Stimulated activated CD4-positive, alpha-beta T cell treated with anti-CD3 and anti-CD28 coated beads, Interleukin-2, amount 100 ng/mL, for 4 hours (primary cell): ENCODE measurements at places on chromosomes 12 and 14.

DNA sequence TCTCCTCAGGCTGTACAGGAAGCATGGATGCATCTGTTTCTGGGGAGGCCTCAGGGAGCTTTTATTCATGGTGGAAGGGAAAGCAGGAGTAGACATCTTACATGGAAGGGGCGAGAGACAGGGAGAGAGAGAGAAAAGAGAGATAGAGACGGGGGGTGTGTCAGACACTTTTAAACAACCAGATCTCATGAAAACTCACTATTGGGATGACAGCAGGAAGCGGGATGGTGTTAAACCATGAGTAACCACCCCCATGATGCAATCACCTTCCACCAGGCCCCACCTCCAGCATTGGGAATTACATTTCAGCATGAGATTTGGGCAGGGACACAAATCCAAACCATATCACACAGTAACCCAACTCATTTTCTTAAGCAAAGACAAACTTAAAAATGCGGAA lies 110.0 kb upstream of the EEA1 start:
- DNase-seq: no peak

GRCh38 chr12:52795694-52796428 lies at the start of gene KRT3:
Gene KRT3, minus strand, starts transcription at chr12:52796117. Its CDS starts 75 bp downstream, at chr12:52796042.
- DNase-seq: no peak

DNA sequence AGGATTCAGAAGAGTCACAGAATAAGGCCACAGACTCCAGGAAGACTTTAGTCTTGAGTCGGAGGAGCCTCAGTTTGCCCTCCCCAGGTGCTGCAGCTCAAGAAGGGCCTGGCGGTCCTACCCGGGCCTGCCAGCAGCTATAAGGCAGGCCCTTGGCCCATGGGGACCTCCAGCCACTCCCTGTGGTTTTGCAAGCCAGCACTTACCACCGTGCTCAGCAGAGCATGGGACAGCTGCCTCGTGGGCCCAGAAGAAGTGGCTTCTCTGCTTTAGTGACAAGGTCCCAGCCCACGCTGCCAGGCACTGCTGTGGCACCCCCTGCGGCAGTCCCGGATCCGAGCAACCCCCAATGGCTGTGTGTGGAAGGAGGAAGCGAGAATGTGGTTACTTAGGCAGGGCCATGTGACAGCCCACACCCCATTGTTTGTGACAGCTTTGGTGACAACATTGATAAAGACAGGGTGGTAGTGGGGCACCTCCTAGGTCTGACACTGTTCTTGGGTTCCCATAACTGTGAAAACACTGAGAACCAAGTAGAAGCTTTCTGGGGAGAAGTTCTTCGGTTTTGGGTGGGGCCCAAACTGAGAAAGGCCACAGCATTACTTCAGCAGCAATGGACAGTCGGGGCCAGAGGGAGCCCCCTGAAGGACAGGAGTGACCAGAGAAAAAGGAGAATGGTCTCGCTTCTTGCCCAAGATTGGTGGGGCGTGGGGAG lies at the start of gene SELPLG:
SELPLG (minus strand) TSS at position 361 of the 715 bp plus-strand sequence. CDS start 9,587 bp downstream, outside the sequence.
- peak; percentile 78 for DNase-seq

GRCh38 chr14:61561657-61562276 lies 133.5 kb upstream of the HIF1A start:
- DNase-seq: no peak

DNA sequence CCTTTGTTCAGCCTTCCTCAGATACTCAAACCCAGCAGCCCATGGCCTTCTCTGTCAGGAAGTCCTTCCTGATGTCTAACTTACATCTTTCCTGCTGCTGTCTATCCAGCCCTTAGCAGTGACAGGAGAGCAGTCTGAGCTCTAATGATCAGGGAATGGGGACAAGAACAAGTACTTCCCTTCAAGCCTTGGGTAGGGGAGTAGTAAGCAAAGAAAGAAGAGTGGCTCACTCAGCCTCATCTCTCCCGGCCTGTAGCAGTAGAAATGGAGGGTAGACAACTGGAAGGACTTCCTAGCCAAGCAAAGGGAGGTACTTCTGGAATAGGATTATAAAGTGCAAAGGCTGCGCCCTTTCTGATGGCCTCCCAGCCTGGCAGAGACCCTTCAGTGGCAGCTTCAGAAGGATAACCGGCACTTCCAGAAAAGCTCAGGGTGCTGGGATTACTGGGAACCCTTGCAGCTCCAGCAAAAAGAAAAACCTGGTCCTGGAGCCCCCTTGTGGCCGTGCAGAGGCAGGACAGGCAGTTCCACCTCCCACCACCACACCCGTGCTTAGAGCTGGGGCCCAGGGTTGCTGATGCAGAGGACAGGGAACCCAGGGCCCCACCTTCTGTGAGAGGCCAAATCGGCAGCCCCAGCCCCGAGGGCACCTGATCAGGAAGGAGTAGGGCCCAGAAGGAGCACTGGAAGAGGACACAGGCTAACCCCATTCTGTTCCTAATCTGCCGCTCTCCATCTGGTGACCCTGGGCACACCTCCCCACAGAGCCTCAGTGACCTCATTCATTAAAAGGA lies 12.4 kb upstream of the SMUG1 start:
- DNase-seq: peak; percentile 37

DNA sequence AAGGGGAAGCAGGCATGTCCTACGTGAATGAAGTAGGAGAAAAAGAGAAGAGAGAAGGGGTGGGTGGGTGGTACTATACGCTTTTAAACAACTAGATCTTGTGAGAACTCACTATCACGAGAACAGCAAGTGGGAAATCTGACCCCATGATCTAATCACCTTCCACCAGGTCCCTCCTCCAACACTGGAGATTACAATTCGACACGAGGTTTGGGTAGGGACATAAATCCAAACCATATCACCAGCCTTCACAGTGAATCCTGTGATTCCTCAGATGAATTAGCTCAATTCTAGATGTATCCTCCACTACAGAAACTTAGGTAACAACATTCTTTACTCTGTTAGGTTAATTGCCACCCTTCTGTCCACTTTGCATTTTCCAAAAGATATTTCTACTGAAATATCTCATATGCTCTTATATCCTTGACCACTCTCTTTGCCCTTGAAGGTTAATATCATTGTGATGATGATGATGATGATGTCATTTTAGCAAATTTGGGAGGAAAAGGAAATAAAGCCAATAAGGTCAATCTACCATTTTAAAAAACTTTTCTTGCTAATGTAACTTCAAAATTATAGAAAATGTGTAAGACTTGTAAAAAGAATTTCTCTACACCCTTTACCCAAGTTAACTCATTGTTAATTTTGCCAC lies 23.2 kb upstream of the CCNT1 start:
- DNase-seq: no peak

DNA sequence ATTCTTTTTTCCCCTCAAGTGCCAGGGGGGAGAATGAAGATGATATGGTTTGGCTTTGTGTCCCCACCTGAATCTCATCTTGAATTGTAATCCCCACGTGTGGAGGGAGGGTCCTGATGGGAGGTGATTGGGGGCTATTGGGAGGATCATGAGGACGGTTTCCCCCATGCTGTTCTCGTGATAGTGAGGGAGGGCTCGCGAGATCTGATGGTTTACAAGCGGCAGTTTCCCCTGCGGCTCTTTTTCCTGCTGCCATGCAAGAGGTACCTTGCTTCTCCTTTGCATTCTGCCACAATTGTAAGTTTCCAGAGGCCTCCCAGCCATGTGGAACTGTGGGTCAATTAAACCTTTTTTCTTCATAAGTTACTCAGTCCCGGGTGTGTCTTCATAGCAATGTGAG lies 173.7 kb downstream of the CAND1 start:
- no peak for DNase-seq

- DNase-seq: no peak
Observed at GRCh38 chr12:50894241-50894640, 51.5 kb downstream of the TMPRSS12 start.

DNA sequence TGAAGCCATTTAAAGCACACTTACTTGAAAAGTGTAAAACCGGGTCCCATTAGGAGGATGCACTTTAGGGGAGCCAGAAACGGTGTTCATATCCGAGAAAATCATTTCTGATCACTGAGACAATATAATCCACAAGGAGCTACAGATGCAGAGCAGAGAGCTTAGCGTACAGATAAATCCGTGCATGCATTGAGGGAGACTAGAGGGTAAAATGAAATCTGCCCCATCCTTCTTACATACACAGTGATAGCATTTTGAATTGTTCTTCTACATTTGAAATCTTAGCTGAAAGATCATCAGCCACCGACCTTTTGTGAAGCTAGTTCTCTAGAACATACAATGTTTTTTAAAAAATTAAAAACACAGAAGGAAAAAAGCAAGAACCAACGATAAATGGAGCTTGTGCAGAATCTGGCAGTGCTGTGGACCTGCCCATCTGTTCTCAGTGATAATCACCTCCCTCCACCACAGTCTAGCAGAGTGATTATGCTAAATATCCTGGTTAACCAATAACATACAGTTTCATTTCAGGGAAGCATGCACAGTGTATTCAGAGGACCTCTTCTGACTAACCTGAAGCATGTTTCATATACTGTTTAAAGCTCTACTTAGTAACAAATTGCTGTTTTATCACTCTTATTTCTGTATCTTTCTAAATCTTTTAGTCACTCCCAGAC lies 161.1 kb downstream of the PPFIA2 start:
- no peak for DNase-seq

- DNase-seq: no peak
Observed at GRCh38 chr12:117032593-117033381, 66.4 kb downstream of the TESC start.

- no peak for DNase-seq
Observed at GRCh38 chr12:48988030-48988649, 10.0 kb downstream of the WNT1 start.

DNA sequence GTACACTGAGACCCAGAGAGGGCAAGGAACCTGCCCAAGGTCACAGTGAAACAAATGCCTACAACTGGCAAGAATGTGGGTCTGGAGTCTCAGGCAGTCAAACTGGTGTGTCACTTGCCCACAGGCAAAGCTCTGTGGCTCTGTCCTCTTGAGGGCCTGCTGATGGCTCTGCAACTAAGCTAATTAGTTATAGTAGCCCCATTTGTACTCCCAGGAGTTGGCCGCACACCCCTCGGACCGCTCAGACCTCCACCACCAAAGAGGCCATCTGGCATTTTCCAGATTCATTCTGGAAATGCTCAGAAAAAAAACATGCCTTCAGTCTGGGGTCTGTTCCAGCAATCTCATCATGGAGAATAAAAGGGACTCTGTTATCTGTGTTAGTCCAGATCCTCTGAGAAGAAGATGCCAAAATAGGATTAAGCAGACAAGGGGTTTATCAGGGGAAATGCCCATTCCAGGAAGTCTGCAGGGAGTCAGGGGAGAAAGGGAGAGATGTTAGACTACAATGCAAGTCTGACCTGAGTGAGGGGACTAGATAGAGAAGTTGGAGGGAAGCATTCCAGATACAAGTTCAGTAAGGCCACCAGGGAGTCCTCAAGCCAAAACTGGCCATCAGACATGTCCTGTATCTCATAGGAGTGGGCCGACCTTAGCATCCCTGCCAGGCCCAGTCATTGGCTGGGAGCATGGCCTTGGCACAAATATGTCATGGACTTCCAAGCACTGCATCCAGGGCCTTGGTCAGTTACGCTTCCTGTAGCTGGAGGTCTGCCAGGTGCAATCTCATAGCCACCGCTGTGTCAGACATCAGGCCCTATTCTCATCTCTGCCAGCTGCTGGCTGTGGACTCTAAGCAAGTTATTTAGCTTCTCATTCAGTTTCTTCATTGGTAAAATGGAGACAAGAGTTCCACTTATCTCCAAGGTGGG lies 15.4 kb upstream of the OAS1 start:
- DNase-seq: no peak

DNA sequence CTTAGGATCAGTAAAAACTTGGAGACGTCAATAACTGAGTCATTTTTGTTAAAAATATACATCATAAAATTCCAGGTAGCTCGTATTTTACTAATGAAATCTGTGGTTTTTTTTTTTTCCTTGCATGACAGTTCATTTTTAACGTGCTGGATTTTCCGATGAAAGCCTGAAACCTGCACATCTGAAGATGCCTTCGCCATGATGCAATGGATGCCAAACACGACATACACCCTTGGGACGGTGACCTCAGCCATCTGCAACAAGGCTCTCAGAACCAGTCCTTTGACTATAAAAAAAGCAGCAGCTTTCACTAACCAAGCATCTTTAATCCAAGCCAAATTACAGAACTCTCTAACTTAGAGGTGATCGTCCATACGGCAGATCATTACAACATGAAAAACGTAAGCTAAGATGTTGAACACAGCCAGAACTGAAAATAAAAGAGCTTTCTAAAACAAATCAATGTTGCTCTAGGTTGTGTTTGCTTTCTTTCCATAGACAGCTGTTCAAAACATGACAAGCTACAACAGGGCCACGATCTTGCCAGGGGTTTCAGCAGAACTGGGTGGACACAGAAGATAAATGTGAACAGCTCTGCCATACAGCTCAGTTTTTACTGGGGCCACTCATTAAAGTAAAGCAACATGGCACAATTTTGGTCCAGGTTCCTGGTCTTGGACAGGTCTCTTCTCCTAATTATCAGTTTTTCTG lies 7.8 kb downstream of the NIN start:
- no peak for DNase-seq

DNA sequence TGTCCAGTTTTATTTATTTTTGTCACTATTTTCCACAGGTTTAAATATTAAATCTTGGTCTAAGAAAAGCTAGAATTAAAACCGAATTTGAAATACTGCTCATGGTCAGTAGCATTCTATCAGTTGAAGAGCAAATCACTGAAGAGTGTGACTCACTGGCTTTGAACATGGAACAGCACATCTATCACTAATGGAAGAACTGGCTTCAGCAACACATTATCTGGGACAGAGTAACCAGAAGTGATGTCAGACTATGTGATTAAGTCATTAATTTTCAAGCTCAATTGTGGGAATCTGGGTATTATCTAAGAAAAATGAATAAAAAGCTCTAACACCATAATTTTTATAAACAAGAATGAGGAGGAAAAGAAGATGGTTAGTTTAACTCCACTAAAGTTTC lies 527.5 kb downstream of the TMTC2 start:
- no peak for DNase-seq

DNA sequence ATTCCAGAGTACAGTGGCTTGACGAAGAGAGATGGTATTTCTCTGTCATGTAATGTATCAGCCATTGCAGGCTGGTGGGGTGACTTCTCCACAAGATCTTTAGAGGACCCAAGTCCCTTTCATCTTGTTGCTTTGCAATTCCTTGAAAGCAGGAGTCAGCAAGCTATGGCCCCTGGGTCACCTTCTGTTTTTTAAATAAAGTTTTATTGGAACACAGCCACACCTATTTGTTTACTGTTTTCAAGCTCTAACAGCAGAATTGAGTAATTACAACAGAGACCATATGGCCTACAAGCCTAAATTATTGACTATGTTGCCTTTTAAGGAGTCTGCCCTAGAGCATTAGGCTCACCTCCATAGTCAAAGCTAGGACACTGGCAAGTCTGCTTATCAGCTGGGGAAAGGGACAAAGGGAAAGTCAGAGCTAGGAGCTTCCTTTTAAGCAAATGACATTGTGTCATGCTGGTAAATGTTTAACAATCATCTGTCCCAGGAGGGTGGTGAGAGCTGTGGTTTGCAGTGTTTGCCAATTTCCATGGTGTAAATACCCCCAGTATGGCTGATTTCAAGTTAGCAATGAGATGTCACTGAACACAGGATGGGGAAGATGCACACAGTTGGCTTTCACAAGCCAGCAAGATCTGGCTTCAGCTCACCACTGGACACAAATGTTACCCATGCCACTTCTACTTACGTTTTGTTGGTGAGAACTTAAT lies 87.7 kb upstream of the PWP1 start:
- DNase-seq: no peak

- no peak for DNase-seq
Observed at GRCh38 chr14:23557521-23557920, 1.4 kb downstream of the THTPA start.

- no peak for DNase-seq
Observed at GRCh38 chr14:77763978-77764377, 3.0 kb upstream of the SNW1 start.
